NCI-H146 (cell line): ENCODE measurements at places on chromosomes 13 and 19.

- no peak for DNase-seq
These were observed 390.7 kb upstream of the ARGLU1 start for GRCh38 chr13:106958621-106959048.

DNA sequence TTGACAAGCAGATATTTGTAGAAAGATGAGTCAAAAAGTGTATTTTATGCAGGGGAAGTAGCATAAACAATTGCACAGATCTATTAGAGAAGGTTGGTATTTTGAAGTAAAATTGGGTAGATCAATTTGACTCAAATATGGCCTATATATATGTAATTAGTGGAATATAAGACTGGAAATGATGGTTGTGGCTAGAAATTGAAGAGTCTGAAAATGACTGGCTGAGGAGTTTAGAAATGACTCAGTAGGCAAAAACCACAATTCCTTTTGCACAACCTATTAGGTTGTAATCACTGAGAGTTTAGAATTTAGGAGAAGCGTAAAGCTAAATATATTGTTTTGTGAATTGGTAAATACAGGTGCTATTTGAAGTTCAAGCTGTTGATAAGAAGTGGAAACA lies 622.6 kb upstream of the PCDH20 start:
- no peak for DNase-seq

DNA sequence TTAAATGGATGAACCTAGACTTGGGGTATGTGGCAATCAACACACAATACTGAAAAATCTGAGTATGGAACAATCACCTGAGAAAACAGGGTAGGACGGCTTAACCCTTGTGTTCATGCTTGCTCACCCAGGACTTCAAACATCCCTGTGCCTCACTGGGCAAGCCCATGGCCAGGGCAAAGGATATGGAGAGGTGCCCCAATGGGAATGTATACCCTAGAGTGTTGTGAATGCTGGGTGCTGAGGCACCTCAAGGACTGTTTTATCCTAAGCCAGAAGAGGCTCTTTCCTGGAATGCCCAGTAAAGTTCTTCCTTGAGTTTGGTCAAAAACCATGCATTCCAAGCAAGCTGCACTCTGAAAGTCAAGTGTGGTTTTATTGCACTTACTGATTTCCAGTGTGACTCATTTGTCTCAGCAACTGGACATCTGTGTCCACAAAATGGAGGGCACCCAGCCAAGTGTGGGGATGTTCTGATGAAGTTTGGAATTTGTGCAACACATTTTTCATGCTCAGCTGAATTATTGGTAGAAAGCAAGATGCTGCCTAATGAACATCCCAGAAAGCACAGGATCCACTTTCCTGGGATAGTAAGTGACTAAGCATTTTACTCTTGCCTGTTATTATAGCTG lies 531.3 kb downstream of the RFC3 start:
- no peak for DNase-seq

DNA sequence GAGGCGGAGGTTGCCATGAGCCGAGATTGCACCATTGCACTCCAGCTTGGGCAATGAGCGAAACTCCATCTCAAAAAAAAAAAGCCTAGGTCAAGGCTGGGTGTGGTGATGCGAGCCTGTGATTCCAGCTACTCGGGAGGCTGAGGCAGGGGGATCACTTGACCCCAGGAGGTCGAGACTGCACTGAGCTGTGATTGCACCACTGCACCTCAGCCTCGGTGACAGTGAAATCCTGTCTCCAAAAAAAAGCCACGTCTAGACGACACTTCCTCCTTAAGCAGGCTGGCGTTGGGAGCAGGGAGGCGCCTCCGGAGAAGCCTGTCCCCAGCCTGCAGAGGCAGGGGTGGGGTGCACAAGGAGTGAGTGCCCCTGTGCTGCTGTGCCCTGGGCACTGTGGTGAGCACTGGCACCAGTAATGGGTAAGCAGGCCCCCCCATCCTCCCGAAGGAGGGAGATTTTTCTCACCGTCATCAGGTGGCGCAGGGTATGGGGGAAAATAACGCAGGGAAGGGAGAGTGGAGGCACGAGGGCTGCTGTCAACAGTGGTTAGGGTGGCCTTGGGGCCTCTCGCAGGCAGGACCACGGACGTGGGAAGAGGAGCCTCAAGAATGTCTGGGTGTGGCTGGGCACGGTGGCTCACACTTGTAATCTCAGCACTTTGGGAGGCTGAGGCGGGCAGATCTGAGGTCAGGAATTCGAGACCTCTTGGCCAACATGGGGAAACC lies 706 bp downstream of the P2RY11 start:
- no peak for DNase-seq

GRCh38 chr19:49921871-49922795 lies 6.9 kb upstream of the ATF5 start:
- no peak for DNase-seq

DNA sequence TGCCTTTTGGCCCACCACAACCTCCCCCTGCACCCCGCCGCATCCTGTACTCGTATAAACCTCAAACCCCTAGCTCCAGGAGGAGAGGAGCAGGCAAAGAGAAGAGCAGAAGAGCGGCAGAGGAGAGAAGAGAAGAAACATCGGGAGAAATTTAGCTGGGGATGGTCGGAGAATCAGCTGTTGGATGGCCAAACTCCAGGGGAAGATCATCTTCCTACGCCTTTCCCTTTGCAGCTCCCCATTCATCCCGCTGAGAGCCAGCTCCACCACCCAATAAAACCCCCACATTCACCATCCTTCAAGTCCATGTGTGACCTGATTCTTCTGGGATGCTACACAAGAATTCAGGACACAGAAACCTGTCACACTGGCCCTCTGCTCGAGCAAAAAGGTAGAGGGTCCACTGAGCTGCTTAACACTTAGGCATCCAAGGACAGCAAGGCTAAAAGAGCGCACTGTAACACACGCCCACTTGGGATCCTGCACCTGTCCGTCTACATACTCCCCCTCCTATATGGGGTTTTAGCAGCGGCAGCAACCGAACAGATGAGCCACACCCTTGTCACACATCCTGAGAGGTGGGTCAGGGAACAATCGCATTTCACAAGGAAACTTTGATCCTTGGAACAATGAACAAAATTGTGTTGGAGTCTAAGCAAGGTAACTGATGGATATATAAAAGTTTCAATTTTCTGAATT lies 51.6 kb upstream of the MIR17HG start:
- DNase-seq: peak; percentile 58

GRCh38 chr19:18192673-18193387 lies at the start of gene MPV17L2:
MPV17L2 (plus strand) TSS chr19:18193218; CDS start chr19:18193282, 64 bp downstream.
- peak; percentile 100 for DNase-seq

- DNase-seq: no peak
These were observed 126.0 kb downstream of the FOXO1 start for GRCh38 chr13:40540328-40541044.
